ENCODE measurements at places on chromosomes 12 and 14. TPM values are rescaled to one million over a fixed set of nuclear protein-coding genes. Genes with fewer than 3 reads are reported as not detected.

DNA sequence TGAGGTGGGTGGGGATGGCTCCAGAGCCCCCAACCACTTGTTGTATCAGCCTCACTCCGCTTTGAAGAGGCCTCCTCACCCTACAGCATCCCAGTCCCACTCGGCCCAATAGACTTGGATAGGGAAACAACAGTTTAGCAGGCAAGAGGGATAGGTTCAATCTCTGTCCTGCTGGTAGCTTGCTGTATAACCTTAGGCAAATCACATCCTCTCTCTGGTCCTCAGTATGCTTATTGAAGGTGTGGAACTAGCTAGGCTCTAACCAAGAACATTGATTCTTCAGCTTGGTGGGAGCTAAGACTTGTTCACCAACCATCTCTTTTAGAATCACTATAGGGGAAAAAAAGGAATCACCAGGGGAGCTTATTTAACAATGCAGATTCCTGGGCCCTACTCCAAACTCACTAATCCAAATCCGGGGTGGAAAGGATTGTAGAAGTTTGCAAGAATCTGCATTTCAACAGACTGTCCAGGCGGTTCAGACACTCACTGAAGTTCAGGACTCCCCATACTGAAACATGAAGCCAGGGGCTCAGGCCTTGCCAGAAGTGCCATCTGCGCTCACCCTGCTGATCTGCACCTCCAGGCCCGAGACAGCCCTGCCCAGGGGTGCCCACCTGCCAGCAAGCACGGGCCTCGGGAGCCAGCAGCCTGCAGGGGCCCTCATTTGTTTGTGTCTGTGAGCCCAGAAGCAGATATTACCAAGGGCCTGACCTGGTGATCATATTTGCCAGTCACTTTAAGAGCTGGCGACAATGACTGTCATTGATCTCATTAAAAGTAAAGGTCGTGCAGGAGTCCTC, 113.0 kb downstream of the ADCK1 start:
- no peak for DNase-seq

DNA sequence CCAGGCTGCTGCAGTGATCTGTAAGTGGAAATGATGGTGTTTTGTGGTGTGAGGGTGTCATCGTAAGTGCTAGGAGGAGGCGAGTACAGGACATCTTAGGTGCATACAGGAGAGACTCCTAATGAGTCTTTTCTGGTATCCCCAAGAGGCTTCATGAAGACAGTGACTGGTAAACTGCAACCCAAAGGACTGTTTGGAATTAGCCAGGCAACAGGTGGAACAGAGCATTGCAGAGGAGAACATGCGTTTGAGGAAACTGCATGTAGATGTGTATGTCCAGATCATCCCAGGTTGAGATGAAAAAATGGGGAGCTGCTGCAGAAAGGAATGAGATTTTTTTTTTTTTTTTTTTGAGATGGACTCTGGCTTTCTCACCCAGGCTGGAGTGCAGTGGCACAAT, 5.4 kb downstream of the ACAD10 start:
- no peak for DNase-seq

Gene PROX2
- not detected for total RNA-seq

Gene PLEKHG7
- total RNA-seq = not detected

GRCh38 chr14:68487805-68488590, 304.9 kb downstream of the ZFP36L1 start:
- DNase-seq = peak; percentile 85

- no peak for DNase-seq
These were observed 136.3 kb upstream of the PLXNC1 start for GRCh38 chr12:94012071-94012470.

GRCh38 chr14:100654814-100655740, 67.9 kb upstream of the BEGAIN start:
- peak; percentile 12 for DNase-seq

Gene NOVA1
- total RNA-seq = not detected

Gene SSTR1
- total RNA-seq = not detected

GRCh38 chr12:52187640-52188039, 4.2 kb downstream of the KRT80 start:
- no peak for DNase-seq

- DNase-seq = no peak
These were observed 177.9 kb downstream of the TSPAN9 start for GRCh38 chr12:3255057-3255456.

DNA sequence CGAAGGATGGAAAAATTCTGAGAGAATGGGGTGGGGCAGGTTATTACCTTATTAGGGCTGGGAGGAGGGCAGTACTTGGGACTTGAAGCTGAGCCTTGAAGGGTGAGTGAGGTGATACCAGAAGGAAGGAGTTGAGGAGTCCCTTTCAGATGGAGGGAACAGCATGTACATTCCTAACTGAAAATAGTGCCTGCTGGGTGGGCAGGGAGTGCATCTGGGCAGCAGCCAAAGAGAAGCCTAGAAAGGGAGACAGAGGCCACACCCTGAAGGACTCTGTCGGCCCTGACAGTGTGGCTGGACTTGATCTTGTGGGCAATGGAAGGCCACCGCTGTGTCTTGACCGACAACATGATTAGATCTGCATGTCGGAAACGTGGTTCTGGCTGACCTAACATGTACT, 147.6 kb downstream of the NDUFA12 start:
- no peak for DNase-seq

Data from mammary epithelial cell (primary cell).